Ovary (tissue), 10 donors: ENCODE measurements at places on chromosomes 7 and 10. TPM values are rescaled to one million over a fixed set of nuclear protein-coding genes. Genes with fewer than 3 reads are reported as not detected.

- no peak overlapping the region for H3K4me3 ChIP-seq
- H3K27me3 ChIP-seq, result no peaks in the 10 kb centered on the region
- H3K36me3 ChIP-seq, result no peaks in the 10 kb centered on the region
- no peak overlapping the region for H3K27ac ChIP-seq
- peaks cover under 1% of the 10 kb centered on the region for H3K4me1 ChIP-seq
- no peak for DNase-seq
Observed at GRCh38 chr7:99385564-99385963, 11.0 kb downstream of the ARPC1B start.

DNA sequence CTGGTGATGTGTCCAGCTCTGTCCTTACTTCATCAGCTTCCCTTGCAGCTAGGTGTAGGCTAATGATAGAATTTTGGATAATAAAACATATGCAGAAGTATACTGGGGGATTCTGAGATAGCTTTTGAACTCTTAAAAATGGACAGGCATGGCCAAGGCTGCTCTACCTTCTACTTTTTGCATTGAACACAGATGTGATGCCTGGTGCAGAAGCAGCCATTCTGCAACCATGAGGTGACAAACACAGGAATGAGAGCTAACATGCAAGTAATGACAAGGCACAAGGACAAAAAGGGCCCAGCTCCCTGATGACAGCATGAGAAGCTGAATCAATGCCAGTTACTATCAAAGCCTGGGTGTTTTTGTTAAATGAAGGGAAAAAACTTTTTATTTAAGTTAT, 686.5 kb upstream of the AUTS2 start:
- no peak overlapping the region for H3K4me3 ChIP-seq
- H3K27me3 ChIP-seq, result no peaks in the 10 kb centered on the region
- no peak overlapping the region for H3K27ac ChIP-seq
- H3K36me3 ChIP-seq, result no peaks in the 10 kb centered on the region
- no peak for DNase-seq

DNA sequence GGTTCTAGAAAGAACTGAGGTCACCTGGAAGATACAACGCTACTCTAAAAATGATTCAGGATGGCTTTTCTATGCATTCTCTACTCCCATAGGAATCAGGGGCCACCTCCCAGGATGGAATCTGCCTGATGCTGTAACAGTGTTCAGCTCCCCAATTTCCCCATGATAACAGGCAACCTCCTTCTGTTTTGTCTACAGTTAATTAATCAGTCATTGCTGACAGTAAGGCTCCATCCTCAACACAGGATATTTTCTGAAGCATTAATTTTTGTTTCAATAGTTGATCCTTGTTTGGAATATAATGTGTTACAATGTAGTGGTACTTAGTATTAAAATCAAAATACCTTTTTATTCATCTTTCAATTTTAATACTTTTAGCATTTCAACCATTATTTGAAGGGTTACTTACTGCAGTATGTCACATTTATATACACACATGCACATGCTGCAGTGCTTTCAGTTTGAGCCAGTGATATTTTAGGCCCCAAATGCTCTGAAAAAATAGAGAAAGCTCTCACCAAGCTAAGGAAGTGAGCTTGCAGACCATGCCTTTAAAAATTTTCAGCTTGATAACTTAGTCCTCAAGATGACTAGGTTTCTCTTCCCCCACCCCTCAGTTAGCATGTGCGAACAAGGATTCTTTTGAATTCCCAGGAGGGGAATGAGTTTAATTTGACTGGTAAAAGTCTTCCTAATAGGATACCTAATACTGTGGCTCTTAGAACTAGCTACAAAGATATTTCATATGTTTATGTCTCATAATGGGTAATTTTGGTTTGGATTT, 592 bp upstream of the PIK3CG start:
- H3K27ac ChIP-seq, result no peak overlapping the region
- H3K27me3 ChIP-seq, result no peaks in the 10 kb centered on the region
- no peak overlapping the region for H3K4me3 ChIP-seq
- no peaks in the 10 kb centered on the region for H3K4me1 ChIP-seq
- no peaks in the 10 kb centered on the region for H3K36me3 ChIP-seq

DNA sequence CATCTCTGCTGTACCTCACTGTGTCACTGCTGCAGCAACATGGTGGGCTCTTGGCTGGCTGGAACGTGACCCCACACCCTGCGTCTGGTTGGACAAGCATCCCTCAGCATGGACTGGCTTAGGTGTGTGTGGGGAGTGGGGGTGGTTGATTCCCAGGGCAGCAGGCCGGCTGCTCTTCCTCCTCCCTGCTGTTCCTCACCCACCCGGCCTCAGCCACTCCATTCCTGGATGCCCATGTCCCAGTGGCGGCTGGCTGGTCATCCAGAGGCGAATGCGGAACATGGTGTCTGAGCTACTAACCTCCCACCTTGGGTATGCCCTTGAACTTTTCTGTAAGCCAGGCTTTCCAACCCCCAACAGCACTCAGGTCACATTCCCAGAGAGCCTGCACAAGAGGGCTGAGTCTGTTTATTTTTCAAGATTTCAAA, 81.2 kb downstream of the GRK5 start:
- H3K27me3 ChIP-seq, result no peaks in the 10 kb centered on the region
- H3K36me3 ChIP-seq, result no peaks in the 10 kb centered on the region
- no peak for DNase-seq

- no peak for DNase-seq
- no peaks in the 10 kb centered on the region for H3K27me3 ChIP-seq
- no peak overlapping the region for H3K27ac ChIP-seq
- H3K4me3 ChIP-seq, result no peak overlapping the region
- H3K36me3 ChIP-seq, result no peaks in the 10 kb centered on the region
Observed at GRCh38 chr7:44431091-44431608, 59.3 kb downstream of the NUDCD3 start.

The AGR2 gene
- 4.6 TPM for total RNA-seq

DNA sequence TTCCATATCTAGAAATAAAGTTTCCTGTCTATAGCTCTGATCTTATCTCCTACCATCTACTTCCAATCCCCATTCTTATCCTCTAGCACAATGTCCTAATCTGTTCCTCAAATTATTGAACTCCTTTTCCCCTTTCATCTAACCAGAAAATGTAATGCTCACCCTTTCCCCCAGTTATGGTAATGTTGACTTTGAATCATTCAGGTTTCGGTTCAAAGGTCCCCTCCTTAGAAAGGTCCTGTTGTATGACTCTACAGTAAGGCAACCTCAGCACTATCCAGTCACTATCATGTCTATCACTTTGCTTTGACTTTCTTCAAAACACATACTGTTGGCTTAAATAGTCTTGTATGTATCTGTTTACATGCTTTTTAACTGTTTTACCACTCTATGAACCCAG, 264.2 kb upstream of the PCDH15 start:
- no peaks in the 10 kb centered on the region for H3K4me1 ChIP-seq
- DNase-seq, result no peak
- H3K27me3 ChIP-seq, result no peaks in the 10 kb centered on the region
- H3K4me3 ChIP-seq, result no peak overlapping the region

- H3K36me3 ChIP-seq, result no peaks in the 10 kb centered on the region
- peak; percentile 43 for DNase-seq
- H3K4me1 ChIP-seq, result no peaks in the 10 kb centered on the region
- H3K27ac ChIP-seq, result no peak overlapping the region
Observed at GRCh38 chr7:36084485-36085091, 68.5 kb upstream of the EEPD1 start.

GRCh38 chr7:43589133-43589478, 6.2 kb downstream of the STK17A start:
- peaks cover 16% of the 10 kb centered on the region for H3K4me1 ChIP-seq
- no peak for DNase-seq
- H3K36me3 ChIP-seq, result no peaks in the 10 kb centered on the region
- H3K4me3 ChIP-seq, result no peak overlapping the region
- H3K27ac ChIP-seq, result no peak overlapping the region
